ENCODE measurements at places on chromosomes 12 and 14.

GRCh38 chr12:126952096-126953007 is 1314.6 kb upstream of the TMEM132C start:
- no peak for ATAC-seq

DNA sequence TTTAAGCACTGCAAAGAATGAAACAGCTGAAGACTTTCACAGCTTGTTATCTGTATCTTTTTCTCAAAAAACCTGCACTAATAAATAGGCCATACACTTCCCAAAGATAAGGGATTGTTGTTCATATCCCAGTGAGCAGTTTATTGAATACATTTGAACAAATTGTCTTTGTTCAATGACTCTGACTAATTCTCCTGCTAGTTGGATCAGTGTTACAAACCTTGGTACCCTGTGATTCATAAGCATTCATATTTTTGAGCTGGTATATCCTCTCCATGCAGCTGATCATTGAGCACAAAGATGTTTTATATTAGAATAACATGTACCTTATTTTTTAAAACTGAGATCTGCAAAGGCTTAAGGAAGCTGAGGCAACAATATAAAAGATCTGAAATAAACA is 58.9 kb upstream of the FSCB start:
- ATAC-seq: no peak

DNA sequence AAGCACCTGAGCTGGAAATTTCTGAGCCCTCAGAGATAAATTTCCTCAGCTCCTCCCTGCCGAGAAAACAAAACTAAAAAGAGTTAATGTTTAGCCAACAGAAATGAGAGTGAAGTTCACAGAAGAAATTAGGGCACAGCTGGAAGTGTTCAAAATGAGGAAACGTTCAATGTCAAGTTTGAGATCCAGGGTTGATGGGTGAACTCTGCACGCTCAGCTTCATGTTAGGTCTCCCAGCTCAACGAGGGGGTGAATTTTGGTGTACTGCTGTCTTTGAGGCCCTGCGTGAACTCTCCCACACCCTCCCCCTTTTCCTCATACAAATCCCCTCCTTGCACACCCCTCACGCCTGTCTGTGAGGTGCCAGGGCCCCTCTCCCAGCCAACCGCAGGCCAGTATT is 13.3 kb upstream of the OAS3 start:
- ATAC-seq: no peak

DNA sequence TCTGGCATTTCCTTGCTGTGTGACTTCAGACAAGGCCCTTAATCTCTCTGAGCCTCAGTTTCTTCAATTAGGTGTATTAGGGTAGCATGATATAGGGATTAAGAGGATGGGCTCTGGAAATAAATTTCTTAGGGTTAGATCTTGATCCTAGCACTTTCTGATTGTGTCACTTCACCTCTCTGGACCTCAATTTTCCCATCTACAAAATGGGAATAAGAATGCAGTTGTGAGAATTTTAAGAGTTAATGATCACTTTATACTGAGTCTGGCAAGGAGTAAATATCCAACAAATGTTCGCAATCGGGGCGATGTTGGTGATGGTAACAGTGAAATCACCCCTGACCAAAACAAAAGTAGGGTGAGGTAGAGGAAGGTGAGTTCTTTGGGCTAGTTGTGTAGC is 4.0 kb downstream of the RPH3A start:
- ATAC-seq: no peak

DNA sequence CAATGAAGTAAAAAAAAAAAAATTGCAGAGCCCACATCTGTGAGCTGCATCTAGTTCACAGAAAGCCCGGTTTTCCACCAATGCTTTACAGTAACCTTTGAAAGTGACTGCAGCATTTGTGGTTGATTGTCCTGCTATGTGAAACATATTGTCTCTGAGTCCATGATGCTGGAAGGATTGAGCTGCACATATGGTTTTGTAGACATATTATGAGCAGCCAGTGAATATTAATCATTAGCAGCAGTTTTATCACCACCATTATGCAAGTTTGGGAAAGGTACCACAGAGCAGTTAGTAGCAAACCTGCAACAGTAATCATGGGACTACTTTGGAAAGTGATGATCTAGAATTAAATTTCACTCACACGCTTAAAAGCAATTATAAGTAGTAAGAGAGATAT is 151.5 kb upstream of the PRICKLE1 start:
- no peak for ATAC-seq

GRCh38 chr14:35346738-35347322 is 54.6 kb downstream of the PSMA6 start:
- ATAC-seq: no peak

Measured in motor neuron (in vitro differentiated cells).